ENCODE measurements at places on chromosomes 4 and X.

DNA sequence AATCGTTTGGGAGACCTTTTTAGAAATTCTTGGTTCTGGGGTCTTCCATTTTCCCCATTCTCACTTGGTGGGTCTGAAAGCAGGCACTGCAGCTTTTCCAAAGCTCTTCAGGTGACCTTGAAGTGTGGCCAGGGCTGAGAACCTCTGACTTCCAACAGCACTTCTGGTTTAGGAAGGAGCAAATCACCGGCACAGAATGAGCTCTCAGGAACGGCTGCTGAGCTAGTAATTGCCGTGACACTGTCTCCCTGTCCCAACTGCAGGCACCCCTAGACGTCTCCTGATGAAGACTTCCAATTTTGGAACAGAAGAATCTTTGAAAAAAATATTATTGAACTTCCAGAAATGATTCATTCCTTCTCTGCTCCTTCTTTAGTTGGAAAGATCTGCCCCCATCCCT, 31.3 kb downstream of the CD38 start:
- peaks cover 64% of the 10 kb centered on the region for H3K4me1 ChIP-seq
- H3K27me3 ChIP-seq: no peaks in the 10 kb centered on the region
- H3K4me3 ChIP-seq: peak overlapping the region; percentile 72
- peak overlapping the region; percentile 83 for H3K27ac ChIP-seq

DNA sequence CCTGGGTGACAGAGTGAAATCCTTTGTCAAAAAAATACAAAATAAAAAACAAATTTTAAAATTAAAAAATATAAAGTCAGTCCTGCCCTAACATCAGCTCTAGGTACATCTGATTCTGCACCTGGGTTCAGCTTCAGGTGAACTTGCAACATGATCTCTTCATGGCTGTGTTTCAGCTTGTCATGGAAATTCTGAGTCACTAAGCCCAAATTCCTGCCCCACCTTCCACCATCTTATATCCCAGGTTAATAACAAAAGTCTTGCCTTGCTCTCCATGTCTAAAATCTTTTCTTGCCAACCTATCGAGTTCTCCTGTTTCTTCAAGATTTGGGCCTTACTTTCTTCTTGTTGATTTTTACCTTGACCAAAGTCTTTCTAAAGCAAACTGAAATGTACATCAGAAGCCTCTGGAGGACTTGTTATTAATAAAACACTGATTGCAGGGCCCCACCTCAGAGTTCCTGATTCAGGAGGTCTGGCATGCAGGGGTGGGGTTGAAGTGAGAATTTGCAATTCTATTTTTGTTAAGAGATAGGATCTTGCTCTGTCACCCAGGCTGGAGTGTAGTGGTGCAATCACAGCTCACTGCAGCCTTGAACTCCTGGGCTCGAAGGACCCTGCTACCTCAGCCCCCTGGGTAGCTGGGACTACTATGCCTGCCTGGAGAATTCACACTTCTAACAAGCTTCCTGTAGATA, 125.8 kb upstream of the VCX3A start:
- H3K27me3 ChIP-seq: no peaks in the 10 kb centered on the region
- H3K4me3 ChIP-seq: no peak overlapping the region
- H3K36me3 ChIP-seq: no peaks in the 10 kb centered on the region
- no peak overlapping the region for H3K27ac ChIP-seq
- H3K4me1 ChIP-seq: no peaks in the 10 kb centered on the region

DNA sequence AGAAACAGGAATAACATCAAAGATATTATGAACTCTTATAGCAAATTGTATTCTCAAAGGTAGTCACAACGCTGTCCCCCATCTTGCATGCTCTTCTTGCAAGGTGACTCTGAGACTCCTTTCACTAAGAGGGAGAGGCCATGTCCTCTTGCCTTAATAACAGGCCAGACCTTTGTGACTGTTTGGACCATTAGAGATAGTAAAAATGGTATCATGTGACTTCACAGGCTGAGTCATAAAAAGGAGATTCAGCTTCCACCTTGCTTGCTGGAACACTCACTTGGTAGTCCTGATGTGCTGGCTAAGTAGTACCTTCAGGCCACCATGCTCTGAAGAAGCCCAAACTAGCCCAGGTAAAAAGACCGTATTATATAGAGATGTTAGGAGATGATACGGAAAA, 143.8 kb downstream of the FBXW7 start:
- H3K27me3 ChIP-seq: no peaks in the 10 kb centered on the region
- H3K4me1 ChIP-seq: peaks cover 50% of the 10 kb centered on the region
- no peak overlapping the region for H3K27ac ChIP-seq
- DNase-seq: no peak
- H3K36me3 ChIP-seq: no peaks in the 10 kb centered on the region

DNA sequence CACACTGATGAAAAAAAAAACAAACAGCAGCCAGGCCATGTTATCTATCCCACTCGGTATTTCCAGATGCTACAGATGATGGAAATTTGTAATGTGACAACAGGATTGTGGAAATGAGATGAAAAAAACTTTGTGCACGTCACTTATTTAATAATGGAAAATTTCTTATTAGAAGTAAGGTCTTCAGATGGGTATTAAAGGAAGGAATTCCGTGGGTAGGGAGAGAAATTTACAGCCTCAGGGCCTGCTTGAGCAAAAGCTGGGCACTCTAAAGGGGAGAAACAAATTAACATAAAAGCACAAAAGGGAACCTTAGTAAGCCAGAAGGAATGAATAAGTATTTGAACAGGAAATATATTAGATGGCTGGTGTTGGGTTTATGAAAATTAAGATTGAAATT, 4.2 kb upstream of the PKD2 start:
- no peak overlapping the region for H3K27ac ChIP-seq
- H3K4me3 ChIP-seq: no peak overlapping the region
- H3K4me1 ChIP-seq: peaks cover 7% of the 10 kb centered on the region
- DNase-seq: no peak

GRCh38 chrX:19739683-19740082, 147.7 kb downstream of the SH3KBP1 start:
- peak overlapping the region; percentile 88 for H3K27ac ChIP-seq
- peaks cover 3% of the 10 kb centered on the region for H3K27me3 ChIP-seq
- H3K4me1 ChIP-seq: peaks cover 60% of the 10 kb centered on the region
- peak; percentile 52 for DNase-seq
